ENCODE measurements at places on chromosomes 16 and 17. TPM values are rescaled to one million over a fixed set of nuclear protein-coding genes. Genes with fewer than 3 reads are reported as not detected.

The SSH2 gene
- 30.6 TPM for total RNA-seq

DNA sequence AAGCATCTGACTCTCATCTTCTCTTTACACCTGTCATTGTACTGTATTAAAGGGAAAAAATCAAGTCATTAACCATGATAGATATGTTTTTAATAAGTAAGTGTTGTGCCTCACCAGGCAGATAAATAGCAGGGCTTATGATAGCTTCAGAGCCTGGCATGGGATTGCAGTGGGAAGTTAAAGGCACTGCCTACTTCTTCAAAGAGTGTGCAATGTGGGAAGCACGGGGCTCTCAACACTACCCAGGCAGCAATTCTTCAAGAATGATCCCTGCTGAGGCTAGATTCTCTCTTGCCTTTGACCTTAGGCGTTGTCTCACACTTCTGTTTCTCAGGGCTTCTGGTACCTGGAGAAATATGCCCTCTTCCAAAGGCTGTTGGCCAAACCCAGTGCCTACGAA is 297.3 kb downstream of the MAF start:
- DNase-seq = no peak

GRCh38 chr17:50225701-50226240 is 24.3 kb upstream of the COL1A1 start:
- no peak for DNase-seq

- no peak for DNase-seq
Observed at GRCh38 chr17:17424552-17424951, 52.2 kb upstream of the MED9 start.

DNA sequence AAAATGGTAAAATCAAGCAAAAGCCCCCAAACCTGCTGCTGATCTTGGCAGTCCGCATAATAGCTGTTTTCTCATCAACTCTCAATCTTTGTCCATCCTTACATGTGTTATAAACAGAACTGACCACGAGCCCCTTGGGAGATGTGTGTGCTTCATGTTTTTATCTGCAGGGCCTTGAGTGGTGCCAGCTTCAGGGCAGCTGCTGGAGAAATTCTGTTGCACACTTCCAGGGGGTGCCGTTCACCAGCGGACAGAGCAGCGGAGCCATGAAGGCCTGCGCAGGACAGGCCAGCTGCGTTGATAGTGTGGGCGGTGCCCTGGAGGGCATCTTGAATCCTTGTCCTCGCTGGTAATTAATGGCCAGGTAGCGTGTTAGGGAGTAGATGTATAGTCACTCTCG is 20.1 kb downstream of the MPRIP start:
- no peak for DNase-seq
